Natural killer cell treated with Interleukin-12 subunit alpha and Interleukin-12 subunit beta and Interleukin-15 and Interleukin-18, amount 100 ng/mL, for 72 hours (primary cell): ENCODE measurements at places on chromosomes 12 and 14. TPM values are rescaled to one million over a fixed set of nuclear protein-coding genes. Genes with fewer than 3 reads are reported as not detected.

DNA sequence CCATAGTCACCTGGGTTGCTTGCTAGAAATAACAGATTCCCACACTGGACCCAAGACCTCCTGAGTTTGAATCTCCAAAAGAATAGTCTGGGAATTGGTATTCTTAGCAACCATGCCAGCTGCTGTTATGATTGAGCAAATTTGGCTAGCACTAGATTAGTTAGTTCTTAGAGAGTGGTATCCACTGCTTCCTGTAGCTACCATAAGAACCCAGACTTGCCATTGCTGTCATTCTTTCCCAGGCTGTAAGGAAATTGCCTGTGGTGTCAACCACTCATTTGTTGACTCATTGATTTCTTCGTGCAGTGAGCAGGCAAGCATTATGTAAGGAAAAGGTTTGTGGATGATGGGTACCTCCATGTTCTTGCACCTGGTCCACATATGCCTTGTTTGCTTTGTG, 201.8 kb upstream of the RGS6 start:
- DNase-seq: no peak

STXBP6 gene
- total RNA-seq: not detected

DNA sequence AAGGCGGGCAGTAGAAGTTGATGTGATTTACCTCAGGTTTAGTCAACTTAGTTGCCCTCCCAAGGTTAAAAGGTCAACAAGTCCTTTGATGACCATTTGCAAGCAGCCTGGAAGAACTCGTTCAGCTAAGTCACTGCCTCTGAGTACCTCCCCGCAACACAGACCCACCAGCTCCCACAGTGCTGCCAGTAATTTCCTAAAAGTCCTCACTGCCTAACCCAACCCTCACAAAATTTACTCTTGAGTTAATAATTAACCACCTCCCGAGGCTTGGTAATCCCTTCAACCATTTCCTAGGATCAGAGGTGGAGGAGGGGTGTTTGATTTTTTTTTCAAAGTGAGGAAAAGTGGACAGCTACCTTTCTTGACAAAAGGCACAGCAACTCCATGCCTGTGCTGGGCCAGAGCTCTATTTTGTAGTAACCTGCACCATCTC, 55.8 kb downstream of the MAP3K9 start:
- no peak for DNase-seq

- peak; percentile 34 for DNase-seq
These were observed 9.2 kb downstream of the BEGAIN start for GRCh38 chr14:100577986-100578431.

- DNase-seq: peak; percentile 70
These were observed 33.6 kb downstream of the PRORP start for GRCh38 chr14:35155962-35156361.

DNA sequence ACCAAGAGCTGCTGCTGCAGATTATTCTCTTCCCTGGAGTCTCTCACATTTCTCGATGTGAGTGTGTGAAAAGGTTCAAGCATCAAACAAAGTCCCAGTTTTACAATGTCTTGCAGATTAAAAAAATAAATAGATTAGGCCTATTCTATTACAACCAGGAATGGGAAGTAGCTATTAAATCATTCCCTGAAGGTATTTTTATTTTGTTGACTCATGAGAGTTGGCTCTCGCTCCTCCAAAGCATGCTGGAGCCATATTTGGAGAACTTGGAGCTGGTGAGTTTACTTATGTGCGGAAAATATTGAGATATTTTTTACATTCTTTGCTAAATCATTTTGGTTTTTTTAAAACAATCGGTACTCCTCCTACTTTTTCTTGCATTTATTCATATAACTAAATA, 572.3 kb downstream of the ETNK1 start:
- no peak for DNase-seq
